CD4-positive, alpha-beta T cell treated with Interleukin-15 for 4 hours (primary cell): ENCODE measurements at places on chromosomes 13 and 19.

DNA sequence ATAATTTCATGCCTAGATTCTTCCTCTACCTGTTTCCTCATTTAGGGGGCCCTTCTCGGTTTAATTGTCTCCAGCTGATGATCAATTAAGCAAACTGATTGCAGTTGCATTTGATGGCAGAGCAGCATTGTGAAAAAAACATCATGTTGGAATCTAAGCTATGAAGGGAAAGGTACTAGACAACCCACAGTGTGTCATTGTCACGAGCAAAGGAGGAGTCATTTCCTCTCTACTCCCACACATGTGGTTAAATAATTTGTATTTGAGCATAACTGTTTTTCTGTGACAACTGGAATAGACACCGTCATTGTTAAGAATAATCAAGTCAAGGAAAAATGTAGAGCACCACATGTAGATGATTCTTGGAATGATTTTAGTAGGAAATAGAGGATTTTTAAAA is 240.3 kb downstream of the DCT start:
- DNase-seq = peak; percentile 9

GRCh38 chr13:40304391-40304790 is 362.1 kb downstream of the FOXO1 start:
- DNase-seq = no peak

DNA sequence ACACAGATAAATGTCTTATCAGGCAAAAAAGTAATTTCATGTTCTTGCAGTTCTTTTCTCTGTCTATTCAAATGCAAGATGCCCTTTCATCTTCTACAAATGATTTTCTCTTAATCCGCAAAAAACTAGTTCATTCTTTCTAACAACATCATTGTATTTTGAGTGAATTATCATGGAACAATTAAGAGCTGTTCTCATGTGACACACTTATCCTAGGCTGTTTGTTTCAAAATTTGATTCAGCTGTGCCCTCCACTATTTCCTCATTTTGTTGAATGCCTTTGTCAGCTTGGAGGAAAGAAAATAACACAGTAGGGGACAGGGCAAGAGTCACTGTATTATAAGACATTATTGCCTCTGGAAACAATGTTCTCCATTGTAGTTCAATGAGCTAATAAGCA is 396.9 kb downstream of the KCTD12 start:
- no peak for DNase-seq

DNA sequence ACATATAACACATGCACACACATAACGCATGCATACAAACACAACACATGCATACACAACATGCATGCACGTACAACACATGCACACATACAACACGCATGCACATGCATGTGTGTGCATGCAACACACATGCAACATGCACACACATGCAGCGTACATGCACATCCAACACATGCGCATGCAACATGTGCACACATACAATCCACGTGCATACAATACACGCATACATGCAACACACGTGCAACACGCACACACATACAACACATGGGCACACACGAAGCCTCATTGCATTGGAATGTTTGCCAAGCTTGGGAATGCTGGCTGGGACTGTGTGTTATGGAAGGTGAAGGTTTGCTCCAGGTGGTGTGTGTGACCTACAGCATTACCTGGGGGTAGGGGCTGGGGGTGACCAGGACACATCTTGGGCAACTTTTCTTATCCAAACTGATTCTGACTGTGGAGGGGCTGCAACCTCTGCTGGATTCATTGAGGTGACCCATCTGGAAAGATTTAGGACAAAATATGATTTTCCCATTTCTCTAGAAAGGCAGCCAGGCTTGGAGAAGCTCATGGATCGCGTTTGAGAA is 58.9 kb downstream of the SPACA7 start:
- no peak for DNase-seq

DNA sequence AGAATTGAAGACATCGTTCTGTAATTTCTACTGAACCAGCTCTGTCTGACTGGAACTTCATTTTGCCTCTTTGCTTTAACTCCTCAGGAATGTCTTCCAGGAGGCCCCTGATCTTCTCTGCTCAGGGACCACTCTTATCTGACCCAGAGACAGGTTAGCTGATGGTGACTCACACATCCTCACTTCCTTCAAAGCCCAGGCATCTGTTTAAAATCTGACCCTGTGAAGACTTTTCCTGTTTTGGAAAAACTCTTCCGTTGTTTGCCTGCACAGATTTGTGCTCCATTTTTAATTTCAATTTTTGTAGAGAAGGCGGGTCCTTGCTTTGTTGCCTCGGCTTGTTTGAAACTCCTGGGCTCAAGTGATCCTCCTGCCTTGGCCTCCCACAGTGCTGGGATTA is 1.6 kb downstream of the ARL11 start:
- no peak for DNase-seq

- DNase-seq = no peak
Observed at GRCh38 chr19:43380771-43381386, 27.4 kb downstream of the CD177 start.

GRCh38 chr13:36673352-36673751 is 468 bp upstream of the SERTM1 start:
- DNase-seq = no peak

DNA sequence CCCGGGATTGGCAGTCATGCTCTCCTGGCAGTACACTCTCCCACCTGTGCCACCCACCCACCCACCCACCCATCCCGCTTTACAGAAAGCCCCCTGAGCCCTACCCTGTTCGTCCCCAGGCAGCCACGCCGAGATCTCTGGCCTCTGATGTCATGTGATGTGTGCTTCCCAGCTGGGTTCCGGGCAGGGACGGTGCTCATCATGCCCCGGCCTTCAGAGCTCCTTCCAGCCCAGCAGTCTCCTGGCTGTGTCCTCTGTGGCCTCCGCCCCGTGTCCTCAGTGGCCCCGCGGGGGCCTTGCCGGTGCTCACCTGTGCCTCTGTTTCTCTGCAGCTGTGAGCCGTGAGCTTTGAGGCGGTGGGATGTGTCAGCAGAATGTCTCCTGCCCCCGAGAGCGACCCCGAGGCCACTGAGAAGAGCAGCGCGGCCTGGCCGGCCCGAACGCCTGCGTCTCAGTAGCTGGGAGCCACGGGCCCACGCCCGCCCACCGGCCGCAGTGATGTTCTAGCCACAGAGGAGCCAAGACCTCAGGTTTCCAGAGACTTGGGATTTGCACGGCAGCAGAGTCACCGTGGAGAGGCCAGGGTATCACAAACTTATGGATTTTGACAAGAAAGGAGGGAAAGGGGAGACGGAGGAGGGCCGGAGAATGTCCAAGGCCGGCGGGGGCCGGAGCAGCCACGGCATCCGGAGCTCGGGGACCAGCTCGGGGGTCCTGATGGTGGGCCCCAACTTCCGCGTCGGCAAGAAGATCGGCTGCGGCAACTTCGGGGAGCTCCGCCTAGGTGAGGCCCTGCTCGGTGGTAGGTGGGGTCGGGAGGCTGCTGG is 28.4 kb downstream of the CSNK1G2 start:
- DNase-seq = no peak

- no peak for DNase-seq
Observed at GRCh38 chr13:18992791-18993190, 188.8 kb downstream of the TUBA3C start.

- no peak for DNase-seq
Observed at GRCh38 chr13:44769686-44770085, 193.6 kb upstream of the TSC22D1 start.

- no peak for DNase-seq
Observed at GRCh38 chr13:29961036-29961670, 110.7 kb upstream of the UBL3 start.

DNA sequence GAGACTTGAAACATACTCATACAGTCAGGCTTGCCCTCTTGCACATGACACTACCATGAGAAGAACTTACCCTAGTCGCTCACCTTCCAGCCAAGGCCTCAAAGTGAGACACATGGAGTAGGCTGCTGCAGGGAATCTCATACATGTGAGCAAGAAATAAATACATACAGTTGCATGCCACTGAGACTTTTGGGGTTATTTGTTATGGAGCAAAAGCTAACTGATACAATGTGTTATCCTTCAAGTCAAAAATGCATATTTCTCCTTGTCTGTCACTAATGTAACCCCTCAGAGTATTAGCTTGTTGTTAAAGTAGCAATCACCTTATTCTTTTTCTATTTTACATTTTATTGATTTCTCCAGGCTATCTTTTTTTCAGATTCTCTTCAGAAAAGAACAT is 58.1 kb downstream of the FOXO1 start:
- no peak for DNase-seq

DNA sequence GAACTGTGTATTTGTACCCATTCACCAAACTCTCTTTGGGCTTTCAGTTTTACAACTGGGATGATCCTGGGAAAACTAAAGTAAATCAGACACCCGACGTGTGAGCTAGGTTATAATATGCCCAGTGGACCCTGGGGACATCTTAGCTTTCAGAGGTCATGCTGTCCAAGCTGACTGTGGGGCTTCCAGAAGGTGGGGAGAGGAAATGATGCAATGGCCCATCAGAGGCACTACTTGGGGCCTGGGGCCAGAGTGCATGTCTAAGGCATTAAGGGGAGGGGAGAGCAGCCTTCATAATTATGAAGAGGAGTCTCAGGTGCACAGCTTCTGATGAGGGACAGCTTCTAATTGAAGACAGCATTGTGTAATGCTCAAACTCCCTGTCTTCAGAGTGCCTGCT is 30.9 kb downstream of the ALOX5AP start:
- DNase-seq = no peak

GRCh38 chr13:64553411-64554129 is 2676.6 kb downstream of the PCDH9 start:
- DNase-seq = no peak

DNA sequence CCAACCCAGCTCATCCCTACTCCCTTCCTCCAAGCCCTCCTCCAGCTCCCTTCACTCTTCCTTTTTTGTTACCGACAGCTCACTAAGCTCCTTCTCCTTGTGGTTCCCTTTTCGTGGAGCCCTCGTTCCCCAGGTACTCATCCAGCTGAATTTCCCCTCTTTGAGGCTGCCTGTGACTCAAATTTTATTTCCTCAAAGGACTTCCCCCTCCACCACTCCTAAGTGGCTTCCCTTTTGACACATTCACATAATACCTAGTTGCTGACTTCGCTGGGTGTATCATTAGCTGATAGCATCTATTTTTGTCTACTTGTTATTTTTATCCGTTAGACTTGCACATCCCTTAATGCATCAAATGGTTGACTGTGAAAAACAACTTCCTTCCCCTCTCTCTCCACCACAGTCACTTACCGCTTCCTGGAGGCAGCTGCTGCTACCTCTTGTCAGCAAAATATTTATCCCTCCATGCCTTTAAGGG is 14.5 kb downstream of the FFAR2 start:
- DNase-seq = peak; percentile 75

DNA sequence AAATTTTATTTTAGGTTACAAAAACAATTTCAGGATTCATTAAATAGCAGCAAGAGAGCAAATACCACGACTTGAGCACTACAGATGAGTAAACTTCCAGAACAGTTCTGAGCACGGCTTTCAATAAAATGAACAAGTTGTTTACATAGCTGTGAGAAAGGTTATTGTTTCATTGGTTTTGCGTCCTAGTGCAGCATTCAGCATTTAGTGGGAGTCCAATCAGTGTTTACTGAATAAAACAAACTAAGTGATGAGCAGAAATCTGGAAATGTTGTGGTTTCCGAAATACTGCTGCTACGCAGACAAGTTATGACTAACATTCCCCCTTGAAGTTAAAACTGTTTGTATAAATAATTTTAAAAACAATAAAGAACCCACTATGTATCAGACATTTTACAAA is 251.5 kb upstream of the STARD13 start:
- DNase-seq = no peak

GRCh38 chr13:43270130-43270830 is 246.9 kb downstream of the DNAJC15 start:
- DNase-seq = no peak

GRCh38 chr13:48492470-48493065 is 40.3 kb downstream of the RCBTB2 start:
- DNase-seq = peak; percentile 63

GRCh38 chr13:33870046-33870668 is 52.2 kb downstream of the RFC3 start:
- DNase-seq = no peak

GRCh38 chr13:105144020-105144419 is 1391.4 kb downstream of the EFNB2 start:
- no peak for DNase-seq

DNA sequence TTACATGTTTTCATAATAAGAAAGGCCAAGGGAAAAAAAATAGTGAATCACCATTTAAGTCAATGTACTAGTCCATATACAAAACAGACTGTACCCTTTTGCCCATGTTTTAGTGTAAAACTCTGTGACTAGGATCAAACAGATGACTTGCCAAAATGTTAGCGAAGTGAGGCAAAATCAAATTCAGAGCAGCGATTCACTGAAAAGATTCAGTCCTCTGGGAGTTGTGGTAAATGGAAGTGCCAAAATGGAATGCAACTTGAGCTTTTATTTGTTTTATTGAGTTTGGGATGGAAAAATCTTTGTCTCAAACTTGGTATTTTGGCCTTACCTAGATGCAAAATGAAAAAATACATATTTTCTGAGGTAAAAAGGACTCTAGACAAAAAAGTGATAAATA is 9.1 kb downstream of the CDADC1 start:
- DNase-seq = no peak

DNA sequence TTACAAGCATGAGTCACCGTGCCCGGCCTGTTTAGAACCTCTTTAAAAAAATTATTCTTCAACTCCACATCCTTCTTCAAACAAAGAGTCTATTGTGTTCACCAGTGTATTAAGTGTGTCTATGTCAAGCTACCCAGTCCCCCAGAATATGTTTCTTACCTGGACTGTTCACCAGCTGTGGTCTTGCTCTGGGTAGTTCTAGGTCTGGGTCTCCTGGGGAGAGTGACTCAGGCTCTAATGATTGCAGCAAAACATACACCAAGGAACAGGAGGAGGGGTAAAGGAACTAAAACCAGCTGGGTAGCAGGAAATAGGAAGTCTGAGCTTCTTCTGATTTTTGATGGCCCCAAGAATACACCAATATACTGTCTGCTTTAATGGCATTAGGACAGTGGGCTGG is at the start of gene FPR1:
Gene FPR1 (minus strand): TSS at position 224 of the 400 bp plus-strand sequence. CDS start 4,884 bp downstream, outside the sequence.
- no peak for DNase-seq

DNA sequence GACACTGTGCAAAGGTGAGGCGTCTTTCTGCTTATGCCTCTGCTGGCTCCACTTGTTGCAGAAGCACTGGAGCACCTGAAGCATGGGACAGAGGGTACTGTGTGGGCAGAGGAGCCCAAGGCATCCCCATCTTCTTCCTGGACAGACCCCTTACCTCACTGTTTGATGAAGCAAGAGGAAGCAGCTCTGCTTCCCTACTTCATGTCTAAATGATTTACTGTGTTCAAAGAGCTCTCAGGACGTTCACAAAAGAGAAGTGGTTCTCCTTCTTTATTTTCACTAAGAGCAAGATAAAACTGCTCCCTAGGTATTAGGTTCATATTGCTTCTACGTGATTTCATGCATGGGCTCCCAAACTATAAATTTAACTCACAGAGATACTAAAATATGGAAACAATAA is 1635.4 kb upstream of the SLC10A2 start:
- DNase-seq = no peak
